ENCODE measurements at places on chromosomes 5 and 9.

DNA sequence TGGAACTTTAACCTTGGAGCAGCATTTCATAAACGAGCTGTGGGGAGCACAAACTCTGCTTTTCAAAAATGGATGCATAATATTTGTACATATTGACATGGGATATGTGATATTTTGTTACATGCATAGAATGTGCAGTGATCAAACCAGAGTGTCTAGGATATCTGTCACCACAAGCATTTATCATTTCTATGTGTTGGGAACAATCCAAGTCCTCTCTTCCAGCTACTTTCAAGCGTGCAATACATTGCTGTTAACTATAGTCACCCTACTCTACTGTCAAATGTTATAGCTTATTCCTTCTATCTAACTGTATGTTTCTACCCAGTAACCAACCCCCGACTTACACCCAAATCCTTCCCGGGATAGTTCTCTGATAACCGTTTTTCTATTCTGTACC, 15.0 kb upstream of the C5orf58 start:
- DNase-seq, result no peak

DNA sequence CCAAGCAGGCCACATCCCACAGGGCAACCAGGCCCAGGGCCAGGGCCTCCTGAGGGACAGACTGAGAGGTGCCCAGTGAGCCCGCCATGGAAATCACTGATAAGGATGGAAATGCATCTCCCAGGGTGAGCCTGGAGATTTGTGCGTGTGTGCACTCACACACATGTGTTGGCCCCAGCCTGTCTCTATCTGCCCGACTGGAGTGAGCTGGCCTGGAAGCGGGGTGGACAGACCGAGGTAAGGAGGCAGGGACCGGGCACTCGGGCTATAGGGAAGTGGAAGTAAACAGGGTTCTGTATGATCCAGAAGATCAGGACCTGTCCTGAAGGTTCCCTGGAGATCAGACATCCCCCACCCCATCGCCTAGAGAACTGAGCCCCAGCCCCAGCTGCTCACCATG, 17.4 kb downstream of the GFI1B start:
- DNase-seq, result no peak

DNA sequence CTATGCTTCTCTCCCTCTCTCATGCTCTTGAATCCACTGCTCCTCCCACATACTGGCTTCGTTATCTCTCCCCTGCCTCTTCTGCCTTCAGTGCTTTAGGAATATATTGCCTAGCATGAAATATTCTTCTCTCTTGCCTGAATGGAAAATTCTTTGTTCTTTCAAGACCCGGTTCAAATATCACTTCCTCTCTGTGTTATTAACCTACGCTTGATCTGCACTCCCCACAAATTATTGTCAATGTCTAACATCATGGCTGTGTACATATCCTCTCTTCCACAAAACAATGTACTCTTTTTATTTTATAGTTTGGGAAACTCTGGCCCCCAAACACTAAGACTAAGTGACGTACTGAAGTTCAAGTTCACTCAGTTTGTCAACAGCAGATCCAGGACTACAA, 211.0 kb downstream of the SEC61B start:
- no peak for DNase-seq

- no peak for DNase-seq
Measured at GRCh38 chr9:107280543-107280942, 2.5 kb upstream of the RAD23B start.

GRCh38 chr5:5351288-5351979, 71.0 kb upstream of the ICE1 start:
- DNase-seq, result no peak

- no peak for DNase-seq
Measured at GRCh38 chr5:7361593-7361992, 34.3 kb upstream of the ADCY2 start.

DNA sequence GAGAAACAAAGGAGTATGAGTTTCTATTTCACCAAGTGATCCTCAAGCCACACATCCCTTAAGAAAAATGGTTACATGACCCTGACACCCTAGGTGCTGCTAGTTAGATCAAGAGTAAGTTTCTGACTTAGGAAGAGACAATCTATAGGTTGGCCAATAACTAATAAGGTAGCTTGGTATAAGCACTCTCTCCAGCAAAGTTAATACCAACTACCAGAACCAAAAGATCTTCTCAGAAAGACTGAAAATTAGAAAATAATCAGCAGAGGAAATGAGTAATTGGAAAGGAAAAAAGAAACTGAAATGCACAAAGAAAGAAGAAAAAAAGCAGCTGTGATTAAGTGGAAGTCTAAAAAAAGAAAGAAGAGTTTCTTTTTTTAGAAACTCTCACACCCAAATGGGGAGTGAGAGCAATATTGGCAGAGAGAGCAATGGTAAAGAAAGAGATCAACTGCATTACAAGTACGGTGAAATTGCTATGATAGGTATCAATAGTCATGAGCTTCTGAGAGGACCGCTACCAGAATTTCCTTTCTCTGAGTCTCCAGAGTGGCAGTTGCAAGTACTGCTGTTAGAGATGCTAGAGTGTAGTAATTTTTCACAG, 195.5 kb downstream of the TMEM167A start:
- no peak for DNase-seq
